ENCODE measurements at places on chromosomes 3 and 15. TPM values are rescaled to one million over a fixed set of nuclear protein-coding genes. Genes with fewer than 3 reads are reported as not detected.

DNA sequence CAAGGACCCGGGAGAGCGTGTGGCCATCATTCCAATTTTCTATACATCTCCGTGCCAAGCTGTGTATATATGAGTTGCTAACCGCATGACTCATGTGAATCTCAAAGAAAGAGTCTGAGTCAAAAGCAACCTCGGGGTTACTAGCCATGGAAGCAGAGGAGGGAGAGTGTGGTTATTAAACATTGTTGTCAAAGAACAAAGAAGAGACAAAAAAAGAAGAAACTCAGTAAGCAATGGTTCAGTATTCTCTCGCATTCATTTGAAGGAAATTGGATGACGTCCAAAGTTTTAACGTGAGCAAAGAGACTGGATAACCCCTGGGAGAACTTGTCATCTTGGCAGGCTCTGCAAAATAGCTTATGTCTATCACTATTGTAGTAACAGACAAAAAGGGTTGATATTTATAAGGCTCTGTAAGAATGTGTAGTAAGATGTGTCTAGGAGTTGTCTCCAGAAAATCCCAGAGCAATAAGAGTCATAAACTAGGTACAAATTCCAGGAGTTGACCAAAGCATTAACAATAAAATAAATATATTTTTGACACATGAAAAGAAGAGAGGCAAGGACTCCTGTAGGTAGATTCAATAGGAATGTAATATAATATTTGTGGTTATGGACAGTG lies 52.8 kb upstream of the GRM7 start:
- H3K4me1 ChIP-seq = no peaks in the 10 kb centered on the region
- H3K36me3 ChIP-seq = no peaks in the 10 kb centered on the region
- H3K4me3 ChIP-seq = no peak overlapping the region
- no peaks in the 10 kb centered on the region for H3K27me3 ChIP-seq
- no peak overlapping the region for H3K27ac ChIP-seq

- H3K27me3 ChIP-seq = no peaks in the 10 kb centered on the region
- peak overlapping the region; percentile 89 for H3K27ac ChIP-seq
- peak; percentile 59 for DNase-seq
- peaks cover 8% of the 10 kb centered on the region for H3K4me1 ChIP-seq
- H3K4me3 ChIP-seq = peak overlapping the region; percentile 98
These were observed 508 bp downstream of the GORASP1 start for GRCh38 chr3:39106851-39107387.

- no peak overlapping the region for H3K4me3 ChIP-seq
- H3K27ac ChIP-seq = no peak overlapping the region
- no peaks in the 10 kb centered on the region for H3K27me3 ChIP-seq
- H3K36me3 ChIP-seq = no peaks in the 10 kb centered on the region
- no peak for DNase-seq
These were observed 89.4 kb downstream of the CD47 start for GRCh38 chr3:108001457-108001856.

DNA sequence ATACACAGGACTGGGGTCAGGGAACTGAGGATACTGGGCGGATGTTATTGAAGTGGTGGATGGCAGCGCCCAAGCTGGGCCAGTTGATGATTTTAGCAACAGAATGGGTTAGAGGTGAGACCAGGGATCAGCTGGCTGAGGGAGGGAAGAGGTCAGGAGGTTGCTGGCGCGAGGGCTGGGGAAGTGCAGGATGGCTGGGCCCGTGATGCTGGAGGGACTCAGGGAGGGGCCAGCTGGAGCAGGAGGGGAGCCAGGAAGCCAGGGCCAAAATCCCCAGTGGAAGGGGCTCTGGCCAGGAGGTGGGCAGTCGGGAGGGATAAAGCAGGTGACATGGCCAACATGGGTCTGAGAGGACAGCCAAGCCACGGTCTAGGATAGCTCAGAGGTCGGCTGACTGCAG lies 178.0 kb downstream of the NSMCE3 start:
- no peak overlapping the region for H3K27ac ChIP-seq
- H3K4me3 ChIP-seq = no peak overlapping the region
- no peaks in the 10 kb centered on the region for H3K4me1 ChIP-seq
- DNase-seq = no peak

GRCh38 chr15:29141308-29142128 lies 128.1 kb downstream of the NSMCE3 start:
- no peaks in the 10 kb centered on the region for H3K27me3 ChIP-seq
- no peak overlapping the region for H3K4me3 ChIP-seq
- H3K27ac ChIP-seq = no peak overlapping the region

DNA sequence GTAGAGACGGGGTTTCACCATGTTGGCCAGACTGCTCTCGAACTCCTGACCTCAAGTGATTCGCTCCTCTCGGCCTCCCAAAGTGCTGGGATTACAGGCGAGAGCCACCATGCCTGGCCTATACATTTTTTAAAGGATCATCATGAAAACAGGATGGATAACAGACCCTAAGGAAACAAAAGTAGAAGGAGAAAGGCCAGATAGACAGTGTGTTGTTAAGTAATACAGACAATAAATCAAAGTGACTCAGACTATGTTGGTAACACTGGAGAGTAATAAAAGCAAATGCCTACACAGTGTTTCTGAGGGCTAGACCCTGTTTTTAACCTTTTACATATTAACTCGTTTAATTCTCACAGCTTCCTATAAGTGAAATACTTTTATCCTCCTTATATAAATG lies 133.8 kb upstream of the MCTP2 start:
- no peaks in the 10 kb centered on the region for H3K4me1 ChIP-seq
- no peak overlapping the region for H3K4me3 ChIP-seq
- no peak overlapping the region for H3K27ac ChIP-seq
- DNase-seq = no peak
- H3K36me3 ChIP-seq = no peaks in the 10 kb centered on the region
- no peaks in the 10 kb centered on the region for H3K27me3 ChIP-seq

GRCh38 chr3:186810336-186810996 lies 4.2 kb upstream of the RFC4 start:
- no peaks in the 10 kb centered on the region for H3K27me3 ChIP-seq
- no peak for DNase-seq
- H3K27ac ChIP-seq = no peak overlapping the region
- no peak overlapping the region for H3K4me3 ChIP-seq
- no peaks in the 10 kb centered on the region for H3K4me1 ChIP-seq

GRCh38 chr3:79052054-79052681 lies 715.6 kb downstream of the ROBO1 start:
- DNase-seq = peak; percentile 22
- H3K36me3 ChIP-seq = no peaks in the 10 kb centered on the region
- H3K4me3 ChIP-seq = no peak overlapping the region
- H3K27ac ChIP-seq = no peak overlapping the region

DNA sequence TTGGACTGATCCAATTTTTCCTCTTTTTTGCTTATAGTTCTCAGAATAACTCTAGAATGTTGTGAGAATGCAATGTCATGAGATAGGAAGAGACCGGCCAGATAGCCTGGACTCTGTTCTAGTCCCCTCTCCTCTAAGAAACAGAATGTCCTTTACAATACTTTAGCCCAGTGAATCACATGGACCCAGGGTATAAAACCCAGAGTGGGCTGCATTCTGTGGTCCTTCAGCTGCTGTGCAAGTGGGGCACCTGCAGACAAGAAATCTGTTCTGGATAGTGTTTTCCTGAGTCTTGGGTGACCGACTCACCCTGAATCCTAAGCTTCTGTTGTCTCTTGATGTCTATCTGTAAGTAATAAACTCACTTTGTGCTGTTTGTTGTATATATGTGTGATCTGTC lies 368.6 kb upstream of the DPH6 start:
- no peaks in the 10 kb centered on the region for H3K36me3 ChIP-seq
- H3K4me1 ChIP-seq = no peaks in the 10 kb centered on the region
- DNase-seq = no peak

- H3K27me3 ChIP-seq = no peaks in the 10 kb centered on the region
- H3K4me3 ChIP-seq = no peak overlapping the region
- H3K27ac ChIP-seq = no peak overlapping the region
- no peaks in the 10 kb centered on the region for H3K36me3 ChIP-seq
- no peak for DNase-seq
- H3K4me1 ChIP-seq = no peaks in the 10 kb centered on the region
These were observed 33.1 kb downstream of the TXNRD3 start for GRCh38 chr3:126621627-126622345.

GRCh38 chr15:63986185-63986680 lies 60.1 kb downstream of the DAPK2 start:
- no peak for DNase-seq
- no peaks in the 10 kb centered on the region for H3K36me3 ChIP-seq
- no peak overlapping the region for H3K4me3 ChIP-seq
- H3K27me3 ChIP-seq = no peaks in the 10 kb centered on the region

GRCh38 chr15:79130535-79131130 lies 40.1 kb upstream of the RASGRF1 start:
- no peak overlapping the region for H3K4me3 ChIP-seq
- no peaks in the 10 kb centered on the region for H3K27me3 ChIP-seq
- DNase-seq = no peak
- no peak overlapping the region for H3K27ac ChIP-seq
- H3K36me3 ChIP-seq = no peaks in the 10 kb centered on the region
- H3K4me1 ChIP-seq = no peaks in the 10 kb centered on the region

GRCh38 chr3:123112232-123112631 lies 45.4 kb downstream of the PDIA5 start:
- H3K36me3 ChIP-seq = no peaks in the 10 kb centered on the region
- H3K27ac ChIP-seq = no peak overlapping the region
- H3K4me1 ChIP-seq = no peaks in the 10 kb centered on the region
- DNase-seq = no peak
- no peaks in the 10 kb centered on the region for H3K27me3 ChIP-seq
- H3K4me3 ChIP-seq = no peak overlapping the region

DNA sequence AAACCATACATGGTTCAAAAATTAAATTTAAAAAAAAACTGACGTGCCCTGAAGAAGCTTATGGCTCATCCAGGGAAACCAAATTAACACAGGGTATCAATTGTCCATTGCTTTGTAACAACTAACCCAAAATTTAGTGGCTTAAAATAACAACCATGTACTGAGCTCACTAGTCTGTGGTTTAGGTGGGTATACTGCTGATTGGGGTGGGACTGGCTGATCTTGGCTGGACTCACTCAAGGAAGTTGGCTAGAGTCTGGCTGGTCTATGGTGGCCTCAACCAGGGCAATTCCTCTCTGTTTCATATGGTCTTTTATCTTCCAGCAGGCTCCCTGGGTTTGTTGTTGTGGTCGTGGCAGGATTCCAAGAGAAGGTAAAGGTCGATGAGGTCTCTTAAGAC lies 14.1 kb upstream of the EDC3 start:
- no peak overlapping the region for H3K27ac ChIP-seq
- H3K4me3 ChIP-seq = no peak overlapping the region
- DNase-seq = no peak
- no peaks in the 10 kb centered on the region for H3K27me3 ChIP-seq

DNA sequence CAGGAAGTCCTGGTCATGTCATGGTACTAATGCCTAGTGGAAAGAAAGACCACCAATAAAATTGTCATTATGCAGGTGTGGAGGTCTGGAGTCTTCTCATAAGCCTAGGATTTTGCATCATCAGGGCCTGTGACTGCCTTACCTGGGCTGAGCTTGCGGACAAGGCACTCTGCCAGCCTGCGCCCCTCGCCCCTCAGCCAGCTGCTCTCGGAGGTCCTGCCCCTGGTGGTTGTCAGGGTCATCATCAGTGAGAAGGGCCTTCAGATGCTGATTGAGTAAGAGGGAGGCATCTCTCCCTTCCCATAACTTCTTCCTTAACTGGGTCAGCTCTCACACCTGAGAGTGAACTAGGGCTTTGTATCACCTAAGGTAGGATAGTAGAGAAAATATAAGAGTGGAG lies 132.8 kb downstream of the DCLK3 start:
- H3K36me3 ChIP-seq = no peaks in the 10 kb centered on the region
- H3K27me3 ChIP-seq = no peaks in the 10 kb centered on the region
- no peak overlapping the region for H3K27ac ChIP-seq
- DNase-seq = no peak
- H3K4me1 ChIP-seq = no peaks in the 10 kb centered on the region

GRCh38 chr3:155292133-155292532 lies 1.4 kb downstream of the STRIT1 start:
- no peaks in the 10 kb centered on the region for H3K4me1 ChIP-seq
- H3K27me3 ChIP-seq = no peaks in the 10 kb centered on the region
- no peaks in the 10 kb centered on the region for H3K36me3 ChIP-seq
- no peak for DNase-seq

DNA sequence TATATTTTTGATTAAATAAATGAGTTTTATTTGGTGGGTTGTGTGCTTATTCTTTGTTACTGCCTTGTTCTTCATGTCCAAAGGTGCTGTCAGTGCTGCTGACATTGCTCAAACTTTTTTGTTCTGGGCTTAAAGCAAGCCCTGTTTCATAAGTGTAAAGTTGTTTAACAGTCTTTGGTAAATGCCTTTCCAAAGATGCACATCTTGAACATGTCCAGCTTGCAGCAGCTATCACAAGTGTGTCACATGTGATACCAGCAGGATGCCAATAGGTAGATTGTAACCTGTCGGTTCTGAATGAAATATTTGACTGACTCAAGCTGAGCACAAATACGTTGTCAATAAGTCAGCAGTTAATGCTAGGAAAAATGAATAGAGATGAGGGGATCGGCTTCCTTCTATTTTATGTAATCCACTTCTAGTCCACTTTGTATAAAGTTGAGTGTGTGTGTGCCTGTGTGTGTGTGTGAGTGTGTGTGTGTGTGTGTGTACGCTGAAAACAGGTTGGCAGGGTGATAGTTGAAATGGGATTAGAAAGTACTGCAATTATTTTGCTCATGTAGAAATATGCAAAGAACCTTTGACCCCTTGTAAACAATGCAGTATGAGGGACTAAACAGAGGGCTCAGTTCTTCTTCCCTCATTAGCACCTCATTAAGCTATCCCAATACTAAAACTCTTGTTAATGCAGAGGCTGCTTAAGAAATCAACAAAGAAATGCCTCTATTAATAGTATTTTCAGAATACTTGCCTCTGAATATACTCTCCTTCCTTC lies 986.5 kb downstream of the TUSC7 start:
- no peaks in the 10 kb centered on the region for H3K36me3 ChIP-seq
- no peak overlapping the region for H3K27ac ChIP-seq
- no peak for DNase-seq
- no peak overlapping the region for H3K4me3 ChIP-seq
- no peaks in the 10 kb centered on the region for H3K4me1 ChIP-seq

GRCh38 chr15:95975212-95975611 lies 355.3 kb upstream of the NR2F2 start:
- H3K27ac ChIP-seq = no peak overlapping the region
- no peak for DNase-seq
- no peaks in the 10 kb centered on the region for H3K36me3 ChIP-seq
- H3K27me3 ChIP-seq = no peaks in the 10 kb centered on the region
- H3K4me1 ChIP-seq = no peaks in the 10 kb centered on the region

DNA sequence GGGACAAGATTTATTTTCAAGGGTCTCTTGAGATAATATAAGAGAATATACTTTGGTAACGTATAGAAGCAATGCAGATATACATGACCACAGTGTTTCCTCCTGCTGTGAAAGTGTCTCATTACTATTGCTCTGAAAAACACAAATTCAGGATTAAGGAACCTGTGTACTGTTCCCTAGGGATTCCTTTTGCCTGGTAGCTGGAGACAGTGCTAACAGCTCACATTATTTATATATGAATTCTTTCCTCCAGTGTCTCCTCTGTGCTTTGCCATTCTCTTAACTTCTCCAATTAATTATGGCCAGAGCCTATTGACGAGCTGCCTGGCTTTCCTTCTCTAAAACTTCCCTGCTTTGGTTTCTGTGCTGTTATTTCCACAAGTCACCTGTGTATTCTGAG lies 235.4 kb downstream of the OTOL1 start:
- no peaks in the 10 kb centered on the region for H3K27me3 ChIP-seq
- H3K4me3 ChIP-seq = no peak overlapping the region
- DNase-seq = no peak
- no peak overlapping the region for H3K27ac ChIP-seq
- no peaks in the 10 kb centered on the region for H3K4me1 ChIP-seq

The MUSTN1 gene
- 1.8 TPM for total RNA-seq

The FBXO40 gene
- not detected for total RNA-seq

The PIERCE2 gene
- total RNA-seq = not detected

The DUOXA2 gene
- 1.6 TPM for total RNA-seq

Data from Caco-2 (cell line).